ENCODE measurements at places on chromosomes 2 and 18.

DNA sequence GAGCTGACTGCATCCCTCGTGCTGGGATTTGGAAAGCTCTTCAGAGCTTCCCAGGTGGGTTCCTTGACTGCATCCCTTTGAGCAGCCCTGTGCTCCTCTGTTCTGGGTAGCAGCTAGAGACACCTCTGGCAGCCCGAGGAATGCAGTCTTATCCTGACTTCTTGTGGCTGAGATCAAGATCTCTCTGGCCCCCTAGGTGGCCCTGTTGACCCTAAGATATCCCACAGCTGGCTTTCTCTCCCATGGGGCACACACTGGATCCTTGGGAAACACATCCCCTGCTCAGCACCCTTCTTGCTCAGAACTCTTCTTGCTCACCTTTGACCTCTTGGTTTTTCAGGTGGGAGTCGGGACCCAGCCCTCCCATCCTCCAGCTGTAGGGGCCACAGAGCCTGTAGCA, 237.2 kb downstream of the TSN start:
- no peak for DNase-seq

DNA sequence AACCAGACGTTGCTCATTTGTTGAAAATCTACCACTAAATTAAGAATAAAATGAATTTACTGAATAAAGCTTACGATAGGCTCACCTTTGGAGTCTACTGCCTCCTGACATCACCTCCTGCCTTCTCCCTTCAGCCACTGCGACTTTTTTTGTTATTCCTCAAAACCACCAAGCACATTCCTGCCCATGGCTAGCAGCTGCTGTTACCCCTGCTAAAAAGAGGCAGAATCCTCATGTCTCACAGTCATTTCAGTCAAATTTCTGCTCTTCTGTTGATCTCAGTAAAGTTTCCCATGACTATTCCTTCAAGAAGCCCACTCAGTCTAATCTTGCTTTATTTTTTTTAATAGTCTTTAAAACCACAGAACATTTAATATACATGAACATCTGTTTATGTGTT, 40.8 kb upstream of the ANKRD62 start:
- no peak for DNase-seq

GRCh38 chr2:233116946-233117345, 56.8 kb downstream of the INPP5D start:
- no peak for DNase-seq

DNA sequence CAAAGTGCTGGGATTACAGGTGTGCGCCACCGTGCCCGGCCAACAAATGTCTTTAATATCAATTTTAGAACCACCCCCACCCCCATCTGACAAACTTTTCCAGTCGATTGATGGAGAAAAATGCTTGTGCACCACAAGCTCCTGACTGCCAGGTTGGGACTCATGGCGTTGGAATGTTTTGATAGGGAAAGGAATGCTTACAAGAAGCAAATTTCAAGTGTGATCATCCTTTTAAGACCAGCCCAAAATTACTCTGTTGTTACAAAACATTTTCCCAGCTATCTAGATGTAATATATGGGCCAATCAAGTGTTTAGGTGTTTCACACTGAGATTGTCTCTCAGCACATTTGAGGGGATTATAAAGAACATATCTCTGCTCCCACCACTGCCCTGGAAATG, 45.2 kb downstream of the UBXN4 start:
- DNase-seq, result no peak

GRCh38 chr2:8624855-8625398, 56.9 kb upstream of the ID2 start:
- no peak for DNase-seq

Measured in CD4-positive, alpha-beta T cell treated with Interleukin-6 at 100 ng/mL for 8 hours (primary cell).